ENCODE measurements at places on chromosomes 13 and 19.
A peak's percentile ranks its signal among the peaks of the same experiment; 100 is the strongest.

GRCh38 chr19:45145270-45146189 is 15.3 kb downstream of the NKPD1 start:
- no peak for DNase-seq

GRCh38 chr13:84654654-84655275 is 772.5 kb upstream of the SLITRK1 start:
- DNase-seq: no peak

DNA sequence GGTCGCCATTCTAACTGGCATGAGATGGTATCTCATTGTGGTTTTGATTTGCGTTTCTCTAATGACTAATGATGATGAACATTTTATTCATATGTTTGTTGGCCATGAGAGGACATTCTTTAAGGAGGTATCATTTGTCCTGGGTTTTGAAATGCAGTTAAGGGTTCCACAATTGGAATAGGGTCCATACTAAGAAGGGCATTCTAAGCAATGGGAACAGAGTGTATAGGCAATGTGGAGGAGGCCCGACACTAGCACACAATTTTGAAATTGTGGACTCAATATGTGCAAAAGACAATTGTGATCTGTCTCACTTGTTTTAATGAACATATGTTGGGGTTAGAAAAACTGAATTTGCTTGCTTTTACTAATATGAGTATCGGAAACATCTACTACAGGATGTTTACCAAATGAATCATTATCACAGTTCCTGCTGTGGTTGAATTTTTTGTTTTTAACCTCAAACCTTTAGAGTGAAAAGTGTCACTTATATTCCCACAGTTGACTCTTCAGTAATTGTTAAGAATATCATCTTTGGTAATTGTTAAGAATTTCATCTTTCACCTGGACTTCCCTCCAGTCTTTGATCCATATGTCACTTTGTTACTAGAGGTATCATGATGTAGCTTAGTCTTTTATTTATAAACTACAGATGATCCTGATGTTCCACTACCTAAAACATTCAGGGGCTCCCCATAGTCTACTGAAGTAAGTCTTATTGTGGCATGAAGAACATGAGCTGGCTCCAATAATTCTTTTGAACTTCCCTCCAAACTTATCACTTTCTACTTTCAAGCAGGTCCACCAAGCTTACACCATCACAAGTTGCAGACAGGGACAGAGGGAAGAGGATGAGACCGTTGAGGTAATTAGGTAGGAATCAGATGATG is 109.7 kb upstream of the KLF12 start:
- no peak for DNase-seq

DNA sequence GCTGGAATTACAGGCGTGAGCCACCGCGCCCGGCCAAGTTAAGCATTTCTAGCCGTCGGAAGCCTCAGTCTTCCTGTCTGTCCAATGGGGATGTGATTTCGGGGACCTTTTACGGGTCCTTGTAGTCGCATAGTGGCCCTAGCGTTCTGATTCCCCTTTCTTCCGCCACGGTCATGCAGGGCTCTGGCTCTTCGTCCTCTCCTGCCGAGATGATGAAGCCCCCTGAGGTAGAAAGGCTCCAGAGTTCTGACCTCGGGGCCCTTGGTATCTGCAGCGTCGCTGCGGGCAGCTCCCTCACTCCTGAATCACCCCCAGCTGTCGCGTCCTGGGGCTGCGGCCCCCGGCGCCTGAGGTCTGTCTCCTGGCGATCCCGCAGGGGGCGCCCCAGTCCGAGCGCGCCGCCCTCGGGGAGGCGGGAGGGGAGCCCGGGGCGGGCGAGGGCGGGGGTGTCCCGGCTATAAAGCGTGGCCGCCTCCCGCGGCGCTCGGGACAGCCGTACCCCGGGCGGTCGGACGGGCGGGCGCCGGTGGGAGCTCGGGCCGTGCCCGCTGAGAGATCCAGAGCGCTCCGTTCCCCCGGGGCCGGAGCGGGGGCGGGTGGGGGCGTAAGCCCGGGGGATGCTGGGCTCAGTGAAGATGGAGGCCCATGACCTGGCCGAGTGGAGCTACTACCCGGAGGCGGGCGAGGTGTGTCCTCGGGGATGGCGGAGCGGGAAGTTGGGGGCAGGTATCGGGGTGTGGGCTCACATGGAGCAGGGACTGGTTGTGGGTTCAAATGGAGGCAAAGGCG is at the start of gene FOXA3:
Gene FOXA3, plus strand, starts transcription at position 487 of the 789 bp plus-strand sequence. Its CDS starts 131 bp downstream, at position 618.
- no peak for DNase-seq

DNA sequence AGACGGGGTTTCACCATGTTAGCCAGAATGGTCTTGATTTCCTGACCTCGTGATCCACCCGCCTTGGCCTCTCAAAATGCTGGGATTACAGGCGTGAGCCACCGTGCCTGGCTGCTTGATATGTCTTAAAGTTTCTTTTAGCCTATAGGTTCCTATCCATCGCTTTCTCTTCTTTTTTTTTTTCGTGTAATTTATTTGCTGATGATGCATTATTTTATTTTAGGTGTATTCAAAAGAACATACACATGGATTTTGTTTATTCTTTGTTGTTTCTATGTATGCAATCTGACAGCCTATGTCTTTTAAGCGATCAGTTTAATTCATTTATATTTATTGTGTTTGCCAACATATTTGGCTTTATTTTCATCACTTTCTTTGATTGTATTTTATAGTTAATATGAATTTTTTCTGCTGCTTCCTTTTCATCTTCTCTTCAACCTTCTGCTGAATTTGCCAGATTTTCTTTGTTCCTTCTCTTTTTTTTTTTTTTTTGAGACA is 26.0 kb upstream of the TNFAIP8L1 start:
- DNase-seq: no peak

- no peak for DNase-seq
These were observed 1.4 kb downstream of the PLIN4 start for GRCh38 chr19:4516939-4517300.

DNA sequence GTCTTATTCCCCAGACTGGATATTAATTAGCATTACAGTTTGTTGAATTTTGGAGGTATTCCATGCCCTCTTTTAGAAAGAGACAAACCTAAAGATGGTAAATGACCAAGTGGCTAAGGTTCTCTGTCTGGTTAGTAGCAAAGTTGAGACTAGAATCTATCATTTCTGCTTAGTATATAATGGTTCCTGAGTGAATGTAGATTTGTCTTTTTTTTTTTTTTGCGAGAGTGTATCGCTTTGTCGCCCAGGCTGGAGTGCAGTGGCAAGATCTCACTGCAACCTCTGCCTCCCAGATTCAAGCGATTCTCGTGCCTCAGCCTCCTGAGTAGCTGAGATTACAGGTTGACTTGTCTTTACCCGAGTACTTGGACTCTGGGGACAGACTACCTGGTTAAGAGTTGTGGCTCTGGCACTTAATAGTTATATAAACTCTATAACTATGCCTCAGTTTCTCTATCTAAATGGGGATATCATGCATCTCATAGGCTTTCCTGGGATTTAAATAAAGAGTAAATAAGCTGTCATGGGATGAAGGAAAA is 2.7 kb downstream of the NAA16 start:
- DNase-seq: no peak

- peak; percentile 23 for DNase-seq
These were observed 3.6 kb downstream of the GJA3 start for GRCh38 chr13:20157151-20157796.

DNA sequence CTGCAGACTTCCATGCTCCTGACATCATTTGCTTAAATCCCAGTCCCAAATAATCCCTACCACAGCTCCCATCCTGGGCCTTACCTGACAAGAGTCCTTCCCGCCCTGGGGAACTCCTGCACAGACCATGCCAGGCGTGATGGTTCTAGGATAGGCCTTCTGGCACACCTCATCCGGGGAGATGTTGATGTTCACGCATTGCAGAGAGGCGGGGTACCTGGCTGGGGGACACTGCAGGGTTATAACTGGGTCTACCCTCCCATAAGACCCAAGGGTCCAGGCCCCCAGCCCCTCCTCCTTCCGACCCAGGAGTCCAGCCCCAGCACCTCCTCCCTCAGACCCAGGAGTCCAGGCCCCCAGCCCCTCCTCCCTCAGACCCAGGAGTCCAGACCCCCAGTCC is 4.0 kb downstream of the KLK14 start:
- DNase-seq: no peak

DNA sequence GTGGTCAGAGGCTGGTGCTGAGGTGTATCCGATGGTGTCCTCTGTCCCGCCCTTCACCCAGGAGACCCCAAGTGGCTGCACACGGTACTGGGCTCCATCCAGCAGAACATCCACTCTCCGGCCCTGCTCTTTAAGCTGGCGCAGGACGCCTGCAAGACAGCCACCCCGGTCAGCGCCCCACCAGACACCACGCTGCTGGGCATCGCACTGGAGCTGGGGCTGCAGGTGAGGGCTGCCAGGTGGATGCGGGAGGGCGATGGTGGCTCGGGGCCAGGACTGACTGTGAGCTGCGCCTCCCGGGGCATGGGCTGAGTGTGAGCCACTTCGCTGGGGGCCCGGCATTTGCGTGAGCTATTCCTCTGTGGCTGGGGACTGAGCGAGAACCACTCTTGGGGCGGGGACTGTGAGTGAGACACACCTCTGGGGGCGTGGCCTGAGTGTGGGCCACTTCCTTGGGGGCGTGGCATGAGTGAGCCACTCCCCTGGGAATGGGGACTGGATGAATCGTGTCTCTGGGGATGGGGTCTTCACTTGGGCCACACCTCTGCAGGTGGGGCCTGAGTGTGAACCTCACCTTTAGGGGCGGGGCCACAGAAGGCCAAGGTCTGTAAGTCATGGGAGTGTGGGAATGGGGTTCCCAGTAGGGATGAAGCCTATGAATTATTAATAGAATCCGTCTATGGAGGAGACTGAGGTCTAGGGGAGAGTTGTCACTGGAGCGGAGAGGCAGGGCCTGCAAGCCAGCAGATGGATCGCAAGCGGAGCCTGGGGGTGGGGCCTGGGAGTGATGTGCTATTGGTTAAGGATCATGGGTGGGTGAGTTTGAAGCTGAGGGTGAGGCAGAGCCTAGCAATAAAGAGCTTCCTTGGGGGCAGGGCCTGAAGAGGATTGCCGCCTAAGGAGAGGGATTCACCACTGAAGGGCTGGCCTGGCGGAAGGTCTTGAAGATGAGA is 30.5 kb downstream of the ZSWIM4 start:
- DNase-seq: peak; percentile 10

DNA sequence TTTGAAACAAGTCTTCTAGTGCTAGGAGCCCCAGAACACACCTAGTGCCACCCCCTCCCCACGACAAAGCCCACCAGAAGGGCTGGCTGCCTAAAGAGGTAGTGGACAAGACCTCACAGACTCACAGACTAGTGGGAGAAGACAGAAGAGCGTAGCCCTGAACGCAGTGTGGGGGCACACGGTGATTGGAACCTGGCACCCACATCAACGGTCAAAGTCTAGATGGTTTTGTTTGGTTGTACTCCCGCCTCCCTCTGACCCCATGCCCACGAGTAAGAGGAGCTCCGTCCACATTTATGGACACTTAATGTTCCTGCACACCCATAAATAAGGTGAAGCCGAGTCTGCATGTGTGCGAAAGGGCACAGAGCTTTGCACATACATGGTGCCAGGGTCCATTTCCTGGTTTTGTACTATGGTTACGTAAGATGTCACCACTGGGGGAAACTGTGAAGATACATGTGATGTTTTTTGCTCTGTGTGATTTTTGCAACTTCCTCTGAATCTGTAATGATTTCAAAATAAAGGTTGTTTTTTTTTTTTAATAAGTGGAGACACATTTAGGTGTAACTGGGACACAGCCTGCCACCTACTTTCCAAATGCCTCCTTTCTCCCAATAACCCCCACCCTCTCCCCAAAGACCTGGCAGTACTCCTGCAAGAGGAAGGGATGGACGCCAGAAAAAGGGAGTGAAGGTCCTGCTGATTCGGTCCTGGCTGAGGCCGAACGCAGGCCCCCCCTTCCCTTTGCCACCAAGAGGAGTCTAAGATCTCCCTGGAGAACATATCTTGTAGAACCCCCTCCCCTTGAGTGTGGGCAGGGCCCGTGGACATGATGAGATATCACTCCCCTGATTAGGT is 72.8 kb downstream of the GNG7 start:
- DNase-seq: no peak

- DNase-seq: no peak
These were observed 3.7 kb downstream of the AP2A1 start for GRCh38 chr19:49770529-49770928.

- DNase-seq: no peak
These were observed 340.8 kb downstream of the KLF12 start for GRCh38 chr13:73793361-73793760.

- DNase-seq: no peak
These were observed 10.6 kb downstream of the CAPN12 start for GRCh38 chr19:38733493-38734175.

DNA sequence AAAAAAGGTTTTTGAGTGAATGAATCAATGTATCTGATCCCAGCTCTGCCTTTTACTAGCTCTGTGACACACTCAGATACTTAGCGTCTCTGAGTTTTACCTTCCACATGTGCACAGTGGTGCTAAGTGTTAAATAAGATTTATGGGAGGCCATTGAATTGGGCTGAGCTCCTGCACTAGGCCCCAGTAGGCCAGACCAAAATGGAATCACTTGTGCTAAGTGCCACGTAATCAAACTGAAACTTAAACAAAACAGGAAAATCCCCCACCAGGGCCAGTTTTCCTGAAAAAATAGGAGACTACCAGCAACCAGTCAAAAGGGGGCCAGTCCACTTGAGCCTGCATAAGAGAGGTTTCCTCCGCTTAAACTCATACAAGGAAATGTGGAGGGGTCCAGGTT is 40.9 kb downstream of the GJA3 start:
- DNase-seq: no peak

DNA sequence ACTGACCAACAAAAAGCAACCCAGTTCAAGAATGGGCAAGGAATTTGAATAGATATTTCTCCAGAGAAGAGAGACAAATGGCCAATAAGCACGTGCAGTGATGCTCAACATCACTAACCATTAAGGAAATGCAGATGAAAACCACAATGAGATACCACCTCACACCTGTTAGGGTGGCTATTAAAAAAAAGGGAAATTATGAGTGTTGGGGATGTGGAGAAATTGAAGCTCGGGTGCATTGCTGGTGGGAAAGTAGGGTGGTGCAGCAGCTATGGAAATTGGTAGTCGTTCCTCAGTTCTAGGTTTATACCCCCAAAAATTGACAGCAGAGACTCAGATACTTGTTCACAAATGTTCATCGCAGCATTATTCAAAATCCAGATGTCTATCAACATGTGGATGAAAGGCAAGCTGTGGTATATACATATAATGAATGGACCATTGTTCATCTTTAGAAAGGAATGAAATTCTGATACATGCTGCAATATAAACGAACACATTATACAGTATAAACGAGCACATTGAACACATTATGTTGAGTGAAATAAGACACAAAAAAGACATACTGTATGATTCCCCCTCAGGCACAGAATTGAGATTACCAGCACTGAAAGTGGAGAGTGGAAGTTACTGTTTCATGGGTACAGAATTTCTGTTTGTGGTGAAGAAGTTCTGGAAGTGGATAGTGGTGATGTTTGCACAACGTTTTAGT is 927 bp downstream of the CHAMP1 start:
- DNase-seq: no peak
